ENCODE measurements at places on chromosomes 7 and 10.

DNA sequence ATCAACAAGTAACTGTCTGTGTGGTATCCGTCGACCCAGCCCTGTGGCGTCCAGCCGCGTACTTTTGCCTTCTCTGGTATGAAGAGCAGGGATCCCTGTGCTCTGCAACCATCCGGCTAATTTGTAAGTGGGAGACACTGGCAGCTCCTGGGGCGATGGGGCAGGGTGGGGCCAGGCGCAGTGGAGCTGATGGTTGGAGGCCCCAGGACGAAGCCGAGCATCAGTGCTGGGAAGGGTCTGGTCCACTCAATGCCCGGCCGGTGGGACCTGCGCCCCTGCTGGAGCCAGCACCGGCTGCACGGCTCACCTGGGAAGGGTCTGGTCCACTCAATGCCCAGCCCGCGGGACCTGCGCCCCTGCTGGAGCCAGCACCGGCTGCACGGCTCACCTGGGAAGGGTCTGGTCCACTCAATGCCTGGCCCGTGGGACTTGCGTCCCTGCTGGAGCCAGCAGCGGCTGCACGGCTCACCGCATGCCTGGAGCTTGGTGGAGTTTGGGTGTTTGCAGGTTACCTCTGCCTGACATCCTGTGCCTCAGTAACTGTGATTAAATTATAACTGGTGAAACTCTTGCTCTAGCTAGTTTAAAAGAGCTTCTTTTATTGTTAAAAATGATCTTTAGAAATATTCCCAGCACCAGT lies 96.1 kb downstream of the NKX6-2 start:
- DNase-seq, result no peak

DNA sequence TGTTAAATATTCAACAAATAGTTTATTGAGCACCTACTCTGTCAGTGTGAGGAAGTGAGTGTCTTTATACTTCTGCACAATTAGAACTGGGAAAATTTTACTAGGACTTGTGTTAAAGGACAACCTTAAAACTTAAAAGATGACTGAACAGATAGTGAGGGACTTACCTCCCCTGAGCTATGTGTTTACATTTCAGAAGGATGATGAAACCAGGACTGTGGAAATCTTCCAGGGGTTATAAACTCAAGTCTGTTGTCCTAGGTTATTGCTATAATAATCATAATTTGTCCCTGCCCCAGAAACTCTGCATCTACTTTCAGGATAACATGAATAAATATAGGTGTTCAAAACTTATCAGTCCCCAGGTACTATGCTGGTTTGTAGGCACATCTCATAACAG lies 261.0 kb upstream of the MKLN1 start:
- no peak for DNase-seq

DNA sequence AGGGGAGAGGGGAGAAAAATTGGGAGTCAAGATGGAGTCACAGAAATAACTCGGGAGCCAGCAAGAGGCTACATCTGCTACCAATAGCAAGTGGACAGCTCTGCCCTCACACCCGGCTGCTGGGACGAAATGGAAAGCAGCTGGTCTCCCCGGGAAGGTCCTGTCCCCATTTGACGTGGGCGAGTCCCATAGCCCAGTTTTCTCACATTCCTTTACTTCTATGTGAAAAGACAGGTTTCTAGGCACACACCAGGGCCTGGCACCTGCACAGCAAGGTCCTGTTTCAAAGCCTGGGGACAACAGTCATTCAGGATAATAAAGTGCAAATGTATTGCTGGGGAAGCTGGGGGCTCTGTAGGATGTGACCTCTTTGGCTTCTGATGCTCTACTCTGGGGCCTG lies 162.6 kb downstream of the OAT start:
- no peak for DNase-seq

DNA sequence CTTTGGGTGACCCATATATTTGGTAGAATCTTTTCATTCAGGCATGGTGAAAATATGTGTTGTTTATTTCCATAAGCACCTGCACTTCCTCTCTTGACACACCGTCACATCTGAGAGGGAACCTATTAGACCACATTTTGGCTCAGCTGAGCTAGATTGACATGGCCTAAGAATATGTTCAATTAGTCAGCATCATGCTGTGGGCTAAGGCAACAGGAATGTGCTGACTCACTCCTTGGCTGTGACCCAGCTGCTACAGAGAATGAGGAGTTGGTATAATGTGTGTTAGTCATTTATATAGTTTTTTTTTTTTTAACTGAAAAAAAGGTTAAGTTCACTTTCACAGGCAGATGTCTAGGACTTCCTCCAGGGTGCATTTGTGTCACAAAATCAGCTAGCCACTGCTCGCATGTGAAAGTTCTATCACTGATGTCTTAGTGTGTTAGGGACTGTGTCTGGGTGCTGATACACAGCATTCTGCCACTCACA lies 180.6 kb downstream of the SEMA3E start:
- no peak for DNase-seq

DNA sequence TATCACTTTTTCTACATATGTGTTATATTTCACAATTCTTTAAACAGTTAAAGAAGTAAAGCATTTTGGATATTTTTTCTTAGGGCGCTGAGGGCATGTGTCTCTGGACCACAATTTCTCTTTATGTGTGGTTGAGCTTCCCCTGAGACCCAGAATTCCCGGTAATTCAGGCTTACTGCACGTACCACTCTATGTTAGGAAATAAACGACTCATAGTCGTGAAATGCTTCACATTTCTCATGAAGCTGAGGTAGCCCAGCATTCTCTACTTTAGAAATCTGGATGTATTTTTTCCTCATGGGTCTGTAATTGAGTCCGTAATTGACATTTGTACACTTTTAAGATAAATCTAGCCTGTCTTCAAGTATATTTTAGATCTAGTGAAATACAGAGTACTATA lies 170.6 kb downstream of the FZD1 start:
- no peak for DNase-seq
